ENCODE measurements at places on chromosomes 1 and 21.

GRCh38 chr1:94790246-94790645, 29.9 kb upstream of the SLC44A3 start:
- DNase-seq: no peak

GRCh38 chr1:155004352-155005075, 1.9 kb downstream of the ZBTB7B start:
- DNase-seq: no peak

GRCh38 chr1:50420689-50421365, 2.4 kb downstream of the DMRTA2 start:
- no peak for DNase-seq

DNA sequence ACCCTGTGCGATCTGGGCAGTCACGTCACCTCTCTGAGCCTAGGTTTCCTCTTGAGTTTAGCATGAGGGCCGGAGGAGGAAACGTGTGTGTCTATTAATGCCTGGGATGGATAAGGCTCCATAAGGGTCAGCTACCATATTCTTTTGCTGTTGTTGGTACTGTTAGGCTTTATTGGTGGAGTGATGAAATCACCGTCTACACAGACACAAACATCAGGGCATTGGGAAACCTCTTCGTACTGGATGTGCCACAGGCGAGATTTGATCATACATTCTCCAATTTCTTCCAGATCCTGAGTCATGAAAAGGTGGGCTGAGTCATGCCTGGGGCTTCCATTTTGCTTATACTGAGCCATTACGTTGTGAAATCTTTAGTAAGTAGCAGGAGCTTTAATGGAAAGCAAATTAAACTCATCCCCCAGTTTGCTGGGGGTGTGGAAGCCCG, 24.9 kb upstream of the GRHL3 start:
- DNase-seq: peak; percentile 93

DNA sequence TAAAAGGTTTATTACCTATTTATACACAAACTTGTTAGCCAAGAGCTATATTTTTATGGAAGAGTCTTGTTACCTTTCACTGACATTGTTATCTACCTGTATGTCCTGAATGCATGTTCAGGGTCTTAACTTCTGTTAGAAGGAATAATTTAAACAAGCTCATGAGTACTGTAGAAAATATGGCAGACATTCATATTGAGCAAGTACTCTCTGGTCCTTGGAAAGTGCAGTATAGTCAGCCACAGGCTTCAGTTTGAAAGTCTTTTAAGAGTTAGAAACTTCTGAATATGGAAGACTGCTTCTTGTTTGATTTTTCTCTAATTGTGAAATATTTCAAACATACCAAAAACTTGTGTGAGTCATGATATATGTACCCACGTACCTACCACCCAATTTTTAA, 16.6 kb downstream of the DIP2A start:
- no peak for DNase-seq

All from AG09319 (cell line).